ENCODE measurements at places on chromosomes 7 and 10. TPM values are rescaled to one million over a fixed set of nuclear protein-coding genes. Genes with fewer than 3 reads are reported as not detected.

- DNase-seq = no peak
Observed at GRCh38 chr7:43655584-43655983, 72.7 kb downstream of the STK17A start.

The LAMB1 gene
- total RNA-seq = 0.13 TPM

The HSPB1 gene
- 48.5 TPM for total RNA-seq

- DNase-seq = no peak
Observed at GRCh38 chr7:125526092-125526491, 596.5 kb upstream of the POT1 start.

GRCh38 chr10:79250259-79250658 is 97.0 kb upstream of the PPIF start:
- DNase-seq = no peak

The NME8 gene
- total RNA-seq = not detected

DNA sequence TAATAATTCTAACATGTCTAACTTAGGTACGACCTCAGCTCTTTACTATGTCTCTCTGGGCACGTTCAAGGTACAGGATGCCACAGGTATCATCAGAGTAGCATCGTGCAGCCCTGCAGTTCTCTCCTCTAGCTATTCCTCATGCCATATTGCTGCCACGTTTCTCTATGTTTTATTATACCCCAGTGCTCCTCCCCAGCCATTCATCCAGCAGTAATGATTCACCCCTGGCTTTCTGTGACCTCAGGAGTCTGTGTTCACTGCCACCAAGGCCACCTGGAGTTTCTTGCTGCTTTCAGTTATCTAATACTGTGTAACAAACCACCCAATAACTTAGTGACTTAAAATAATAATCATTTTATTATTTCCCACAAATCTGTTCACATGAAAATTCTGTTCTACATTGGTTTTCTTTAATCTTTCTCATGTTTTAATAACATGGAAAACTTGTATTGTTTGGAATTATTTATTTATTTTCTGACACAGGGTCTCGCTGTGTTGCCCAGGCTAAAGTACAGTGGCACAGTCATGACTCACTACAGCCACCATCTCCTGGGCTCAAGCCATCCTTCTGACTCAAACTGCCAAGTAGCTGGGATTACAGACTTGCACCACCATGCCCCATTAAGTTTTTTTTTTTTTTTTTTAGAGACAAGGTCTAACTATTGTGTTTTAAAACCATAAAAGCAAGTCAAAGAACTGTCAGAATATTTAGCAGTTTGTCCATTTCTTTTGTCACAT is 21.8 kb downstream of the REEP3 start:
- DNase-seq = no peak

DNA sequence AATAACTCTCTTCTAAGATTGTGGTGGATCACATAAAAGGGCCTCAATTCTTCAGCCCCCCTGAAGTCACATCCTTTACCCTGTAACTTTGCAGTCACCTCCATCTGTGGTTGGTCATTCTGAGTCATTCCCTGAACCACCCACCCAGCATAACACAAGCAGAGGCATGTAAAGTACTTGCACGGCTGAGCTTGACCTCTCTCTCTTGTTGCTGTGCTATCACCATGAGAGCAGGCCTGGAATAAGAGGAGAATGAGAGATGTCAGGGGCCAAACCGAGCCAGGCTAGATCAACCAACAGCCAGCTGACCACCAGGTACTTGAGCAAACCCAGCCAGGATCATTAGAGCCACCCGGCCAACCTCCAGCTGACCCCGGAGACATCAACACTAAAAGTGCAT is 13.5 kb upstream of the STK17A start:
- DNase-seq = no peak

GRCh38 chr7:42235741-42236161 is 1.3 kb downstream of the GLI3 start:
- DNase-seq = no peak

GRCh38 chr7:135490783-135491182 is 19.1 kb downstream of the CNOT4 start:
- DNase-seq = no peak

GRCh38 chr7:50184271-50184990 is 91.4 kb upstream of the ZPBP start:
- DNase-seq = no peak

The NACAD gene
- 0.13 TPM for total RNA-seq

GRCh38 chr7:130008941-130009847 is 42.0 kb downstream of the ZC3HC1 start:
- DNase-seq = no peak

GRCh38 chr10:113921561-113922370 is 67.3 kb downstream of the NHLRC2 start:
- no peak for DNase-seq

GRCh38 chr10:127497685-127498084 is 51.4 kb upstream of the NPS start:
- DNase-seq = no peak

DNA sequence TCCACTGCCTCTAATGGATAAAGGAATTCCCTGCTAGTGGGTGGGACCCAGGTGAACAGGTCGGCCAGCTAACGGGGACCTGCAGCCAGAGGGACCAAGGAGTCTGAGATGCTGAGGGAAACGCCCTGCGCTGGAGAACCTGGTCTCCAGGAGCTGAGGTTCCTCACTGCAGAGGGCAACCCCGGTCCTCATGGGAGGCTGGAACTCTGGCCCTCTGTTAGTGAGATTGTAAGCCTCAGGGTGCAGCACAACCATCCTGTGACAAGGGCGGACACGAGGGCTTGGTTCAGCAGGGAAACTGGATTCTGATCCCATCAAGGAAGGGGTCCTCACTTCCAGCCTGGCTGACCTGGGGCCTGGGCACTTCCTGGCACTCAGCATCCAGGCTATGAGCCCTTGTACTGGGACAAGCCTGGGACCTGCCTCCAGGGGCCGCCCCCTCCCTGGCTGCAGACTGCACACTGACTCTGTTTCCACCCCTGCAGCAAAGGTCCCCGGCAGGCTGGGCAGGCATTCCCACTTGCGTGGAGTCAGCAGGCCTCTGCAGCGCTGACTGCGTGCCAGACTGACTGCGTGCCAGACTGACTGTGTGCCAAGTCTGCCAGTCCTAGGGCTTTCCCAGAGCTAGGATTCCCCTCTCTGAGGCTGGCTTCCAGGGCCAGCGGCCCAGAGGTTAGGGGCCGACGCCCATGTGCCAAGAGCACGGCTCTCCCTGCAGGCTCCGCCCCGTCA is 143.2 kb downstream of the MAPK8 start:
- no peak for DNase-seq

GRCh38 chr7:41889040-41889439 is 186.2 kb upstream of the INHBA start:
- no peak for DNase-seq

DNA sequence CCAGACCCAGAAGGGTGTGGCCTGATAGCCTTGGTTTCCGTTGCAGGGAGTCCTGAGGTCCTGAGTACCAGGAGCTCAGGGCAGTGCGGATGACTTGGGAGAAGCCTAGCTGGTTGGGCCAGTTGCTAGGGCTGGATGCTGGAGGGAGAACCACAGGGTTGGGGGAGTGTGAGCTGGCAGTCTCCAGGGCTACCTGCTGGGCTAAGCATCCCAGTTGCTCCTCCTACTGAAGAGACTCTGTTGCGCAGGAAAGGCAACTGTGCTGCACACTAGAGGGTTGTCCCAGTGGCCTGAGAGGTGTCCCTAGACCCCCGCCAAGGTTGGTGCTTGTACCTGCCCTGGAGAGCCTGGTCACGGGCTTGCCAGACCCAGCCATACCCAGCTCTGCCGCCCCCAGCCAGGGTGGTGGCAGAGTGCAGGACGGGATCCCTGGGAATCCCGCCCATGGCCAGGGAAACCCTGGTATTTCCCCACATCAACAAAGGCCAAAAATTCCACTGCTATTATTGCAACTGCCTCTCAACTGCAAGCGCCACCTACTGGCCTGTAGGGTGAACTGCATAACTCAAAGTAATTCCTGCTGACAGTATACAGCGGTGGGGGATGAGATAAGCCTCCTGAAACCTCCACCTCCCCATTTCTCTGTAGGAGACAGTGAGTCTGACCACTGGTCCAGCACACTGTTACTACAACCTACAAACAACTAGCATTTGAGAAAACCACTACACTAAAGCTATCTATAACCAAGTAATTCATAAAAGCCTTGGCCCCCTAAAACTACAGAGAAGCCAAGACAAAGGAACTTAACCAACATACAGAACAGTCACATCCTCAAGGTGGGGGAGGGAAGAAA is 67.6 kb upstream of the DDC start:
- peak; percentile 59 for DNase-seq

- DNase-seq = no peak
Observed at GRCh38 chr7:48976253-48976652, 51.9 kb downstream of the CDC14C start.

DNA sequence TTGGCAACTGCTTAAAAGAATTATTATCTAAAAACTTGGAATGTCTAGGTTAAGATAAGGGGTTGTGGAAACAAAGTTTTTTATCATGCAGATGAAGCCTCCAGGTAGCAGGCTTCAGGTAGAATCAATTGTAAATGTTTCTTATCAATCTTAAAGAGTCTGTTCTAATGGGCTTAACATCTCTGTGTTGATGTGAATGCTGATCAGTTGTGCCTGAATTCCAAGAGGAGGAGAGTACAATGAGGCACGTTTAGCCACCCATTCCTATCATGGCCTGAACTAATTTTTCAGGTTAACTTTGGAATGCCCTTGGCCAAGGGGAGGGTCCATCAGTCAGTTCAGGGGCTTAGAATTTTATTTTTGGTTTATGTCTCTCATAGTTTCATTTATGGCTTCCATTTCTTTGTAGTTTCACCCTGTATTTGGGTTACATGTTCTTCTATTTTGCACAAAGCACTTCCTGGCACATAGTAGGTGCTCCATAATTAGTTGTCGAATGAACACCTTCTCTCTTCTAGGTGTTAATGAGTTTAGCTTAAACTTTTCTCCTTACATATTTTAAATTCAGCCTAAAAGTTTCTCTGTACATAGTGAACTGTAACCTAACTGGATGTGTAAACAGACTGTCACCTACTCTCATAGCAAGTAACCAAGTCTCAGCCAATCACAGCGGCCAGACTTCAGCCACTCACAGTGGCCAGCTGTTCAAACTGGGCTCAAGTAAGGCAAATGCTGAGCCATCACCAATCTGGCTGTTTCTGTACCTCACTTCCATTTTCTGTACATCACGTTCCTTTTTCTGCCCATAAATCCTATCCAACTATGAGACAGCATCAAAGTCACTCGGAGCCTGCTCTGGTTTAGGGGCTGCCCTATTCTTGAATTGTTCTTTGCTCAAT is 34.7 kb downstream of the ALOX5 start:
- DNase-seq = no peak

DNA sequence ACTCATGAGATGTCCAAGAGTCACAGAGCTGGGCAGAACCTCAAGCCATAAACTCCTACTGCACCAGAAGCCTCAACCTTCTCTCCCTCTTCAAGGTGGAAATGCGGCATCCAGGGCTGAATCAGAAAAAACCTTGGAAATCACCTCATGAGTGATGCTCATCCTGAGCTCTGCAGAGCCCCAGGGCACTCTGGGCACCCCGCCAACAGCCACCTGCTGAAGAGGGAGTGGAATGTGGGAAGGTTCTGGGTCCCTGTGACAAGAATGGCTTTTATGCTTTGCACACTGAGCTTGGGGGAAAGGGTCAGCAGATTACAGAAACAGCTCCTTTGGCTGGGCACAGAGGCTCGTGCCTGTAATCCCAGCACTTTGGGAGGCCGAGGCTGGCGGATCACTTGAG is 18.8 kb downstream of the NUDT1 start:
- DNase-seq = no peak

GRCh38 chr10:67076144-67076543 is 150.3 kb downstream of the LRRTM3 start:
- no peak for DNase-seq

GRCh38 chr7:86863452-86863851 is 196.0 kb downstream of the ELAPOR2 start:
- DNase-seq = no peak

- no peak for DNase-seq
Observed at GRCh38 chr7:50502947-50503346, 52.8 kb upstream of the FIGNL1 start.

The NSUN6 gene
- 39.6 TPM for total RNA-seq

- no peak for DNase-seq
Observed at GRCh38 chr7:19290968-19291367, 145.7 kb upstream of the FERD3L start.

DNA sequence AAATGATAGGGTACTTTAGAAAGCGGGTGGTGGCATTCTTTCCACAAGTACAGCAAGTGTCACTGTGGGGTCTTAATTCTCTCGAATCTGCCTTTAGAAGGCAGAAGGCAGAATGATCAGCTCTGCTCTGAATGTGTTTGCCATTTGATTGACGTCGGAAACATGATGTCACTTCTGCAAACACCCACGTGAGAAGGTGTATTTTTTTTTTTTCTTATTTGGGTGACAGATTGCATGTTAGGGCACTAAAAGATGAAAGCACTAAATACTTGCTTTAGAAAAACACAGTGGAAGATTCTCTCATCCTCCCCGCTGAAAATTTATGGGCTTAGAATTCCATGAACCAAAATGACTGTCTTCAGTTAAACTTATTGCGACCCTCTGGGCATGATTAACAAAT is 150.2 kb downstream of the TCF7L2 start:
- no peak for DNase-seq

DNA sequence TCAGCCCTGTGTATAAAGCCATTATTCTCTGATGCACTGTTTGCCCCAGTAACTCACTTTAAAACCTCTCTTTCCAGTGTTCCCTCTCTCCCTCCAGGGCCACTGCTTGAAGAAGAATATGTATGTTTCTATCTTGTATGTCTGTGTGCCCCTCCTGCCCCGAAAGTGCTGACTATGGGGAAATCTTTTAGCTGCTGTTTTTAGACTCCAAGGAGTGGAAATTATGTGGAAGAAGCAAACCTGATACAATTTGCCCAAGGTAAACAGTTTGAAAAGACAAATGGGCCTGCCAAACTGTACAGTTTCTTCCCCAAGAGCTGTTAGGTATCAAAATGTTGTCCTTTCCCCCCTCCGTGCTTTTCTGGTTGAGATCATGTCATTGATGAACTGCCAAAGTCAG is 3.4 kb downstream of the ADRA2A start:
- DNase-seq = no peak

The ADARB2 gene
- not detected for total RNA-seq

GRCh38 chr7:107726356-107727130 is 17.4 kb upstream of the CBLL1 start:
- DNase-seq = no peak

GRCh38 chr10:125011171-125011925 is 69.4 kb downstream of the ZRANB1 start:
- no peak for DNase-seq

DNA sequence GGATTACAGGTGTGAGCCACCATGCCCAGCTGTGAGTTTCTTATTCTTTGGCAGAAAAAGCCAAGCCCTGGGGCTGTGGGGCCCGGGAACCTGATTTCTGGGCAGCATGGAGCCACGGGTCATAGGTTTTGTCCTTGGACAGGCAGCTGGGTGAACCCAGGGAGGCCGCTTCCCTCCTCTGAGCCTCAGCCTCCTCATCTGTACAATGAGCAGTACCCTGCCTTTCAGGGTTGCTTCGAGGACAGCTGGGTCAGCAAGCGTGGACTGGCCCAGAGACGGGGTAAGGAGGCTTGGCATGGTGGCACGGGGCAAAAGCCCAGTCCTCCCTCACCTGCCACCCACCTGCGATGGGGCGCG is 84.1 kb upstream of the GNA12 start:
- DNase-seq = no peak

GRCh38 chr10:78336402-78336791 is 302.7 kb downstream of the RPS24 start:
- DNase-seq = peak; percentile 6

The BHLHA15 gene
- total RNA-seq = not detected

Data from naive thymus-derived CD8-positive, alpha-beta T cell (primary cell).